ENCODE measurements at places on chromosomes 6 and 20.
A peak's percentile ranks its signal among the peaks of the same experiment; 100 is the strongest.

GRCh38 chr20:59813126-59813947 lies 120.1 kb downstream of the SYCP2 start:
- DNase-seq = no peak

- DNase-seq = no peak
These were observed 41.1 kb downstream of the TFAP2A start for GRCh38 chr6:10373642-10374359.

DNA sequence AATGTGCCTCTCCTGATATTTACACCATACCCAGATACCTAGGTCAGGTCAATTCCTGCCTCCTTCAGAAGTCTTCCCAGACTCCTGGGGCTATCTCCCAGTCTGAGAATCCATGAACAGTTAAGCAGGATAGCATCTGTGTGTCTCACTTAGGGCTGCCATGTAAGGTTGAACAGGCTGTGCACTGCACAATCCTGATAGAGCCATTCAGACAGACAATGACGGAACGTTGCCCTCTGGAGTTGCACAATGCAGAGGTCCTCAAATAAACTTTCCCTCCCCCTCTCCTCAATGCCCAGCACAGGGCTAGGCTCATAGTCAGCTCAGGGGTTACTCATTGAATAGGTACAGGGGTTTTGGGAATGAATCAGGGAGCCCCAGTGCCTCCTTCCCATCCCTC lies 89.7 kb downstream of the CD40 start:
- no peak for DNase-seq

- DNase-seq = no peak
These were observed 153.6 kb downstream of the BMP2 start for GRCh38 chr20:6920991-6921613.

- no peak for DNase-seq
These were observed at the start of gene ADGRG6 for GRCh38 chr6:142301651-142302391. ADGRG6 (plus strand) TSS chr6:142302007; CDS start chr6:142302330, 323 bp downstream.

- no peak for DNase-seq
These were observed 159.1 kb downstream of the PKHD1 start for GRCh38 chr6:51928320-51928719.

DNA sequence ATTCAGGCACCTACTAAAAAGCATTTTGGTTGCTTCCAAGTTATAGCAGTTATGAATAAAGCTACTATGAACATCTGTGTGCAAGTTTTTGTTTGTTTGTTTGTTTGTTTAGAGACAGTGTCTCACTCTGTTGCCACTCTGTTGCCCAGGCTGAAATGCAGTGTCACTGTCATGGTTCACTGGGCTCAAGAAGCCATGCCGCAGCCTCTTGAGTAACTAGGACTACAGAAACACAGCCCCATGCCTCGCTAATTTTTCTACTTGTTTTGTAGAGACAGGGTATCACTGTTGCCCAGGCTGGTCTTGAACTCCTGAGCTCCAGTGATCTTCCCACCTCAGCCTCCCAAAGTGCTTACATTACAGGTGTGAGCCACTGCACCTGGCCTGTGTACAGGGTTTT lies 795.9 kb downstream of the EPHA7 start:
- no peak for DNase-seq

DNA sequence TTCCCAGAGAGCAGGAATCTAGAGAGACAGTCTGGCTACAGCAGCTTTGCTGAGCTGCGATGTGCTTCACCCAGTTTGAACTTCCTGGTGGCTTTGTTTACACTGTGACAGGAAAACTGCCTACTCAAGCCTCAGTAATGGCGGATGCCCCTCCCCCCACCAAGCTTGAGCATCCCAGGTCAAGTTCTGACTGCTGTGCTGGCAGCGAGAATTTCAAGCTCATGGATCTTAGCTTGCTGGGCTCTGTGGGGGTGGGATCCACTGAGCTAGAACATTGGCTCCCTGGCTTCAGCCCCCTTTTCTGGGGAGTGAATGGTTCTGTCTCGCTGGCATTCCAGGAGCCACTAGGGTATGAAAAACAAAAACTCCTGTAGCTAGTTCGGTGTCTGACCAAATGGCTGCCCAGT lies 91.0 kb upstream of the ESR1 start:
- no peak for DNase-seq

DNA sequence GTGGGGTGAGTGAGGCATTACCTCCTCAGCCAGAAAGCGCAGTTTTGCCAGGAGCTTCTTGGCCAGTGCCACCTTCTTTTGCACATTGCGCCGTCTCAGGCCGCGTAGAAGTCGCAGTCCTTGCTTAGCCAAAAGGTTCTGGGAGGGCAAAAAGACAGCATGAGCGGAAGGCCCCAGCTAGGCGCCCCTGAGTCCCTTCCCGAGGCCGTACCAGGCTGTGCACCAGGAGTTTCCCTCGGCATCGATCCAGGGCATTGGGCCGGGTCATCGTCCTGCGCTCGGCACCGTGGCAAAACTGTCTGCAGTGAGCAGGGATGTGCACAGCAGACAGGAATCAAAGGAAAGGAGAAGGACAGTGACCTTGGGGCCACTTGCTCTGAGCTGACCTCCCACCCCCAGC lies 20.2 kb upstream of the SPAG4 start:
- no peak for DNase-seq

DNA sequence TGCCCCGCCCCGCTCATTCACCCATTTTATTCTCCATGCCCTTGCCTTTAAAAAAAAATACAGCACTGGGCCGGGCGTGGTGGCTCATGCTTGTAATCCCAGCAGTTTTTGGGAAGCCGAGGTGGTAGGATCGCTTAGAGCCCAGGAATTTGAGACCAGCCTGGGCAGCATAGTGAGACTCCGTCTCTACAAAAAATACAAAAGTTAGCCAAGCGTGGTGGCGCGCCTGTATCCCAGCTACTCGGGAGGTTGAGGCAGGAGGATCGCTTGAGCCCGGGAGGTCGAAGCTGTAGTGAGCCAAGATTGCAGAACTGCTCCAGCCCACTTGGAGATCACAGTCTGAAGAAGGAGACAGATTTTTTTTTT lies 407 bp upstream of the KIF6 start:
- no peak for DNase-seq

GRCh38 chr6:30156262-30156599 lies 4.8 kb downstream of the TRIM10 start:
- DNase-seq = no peak

DNA sequence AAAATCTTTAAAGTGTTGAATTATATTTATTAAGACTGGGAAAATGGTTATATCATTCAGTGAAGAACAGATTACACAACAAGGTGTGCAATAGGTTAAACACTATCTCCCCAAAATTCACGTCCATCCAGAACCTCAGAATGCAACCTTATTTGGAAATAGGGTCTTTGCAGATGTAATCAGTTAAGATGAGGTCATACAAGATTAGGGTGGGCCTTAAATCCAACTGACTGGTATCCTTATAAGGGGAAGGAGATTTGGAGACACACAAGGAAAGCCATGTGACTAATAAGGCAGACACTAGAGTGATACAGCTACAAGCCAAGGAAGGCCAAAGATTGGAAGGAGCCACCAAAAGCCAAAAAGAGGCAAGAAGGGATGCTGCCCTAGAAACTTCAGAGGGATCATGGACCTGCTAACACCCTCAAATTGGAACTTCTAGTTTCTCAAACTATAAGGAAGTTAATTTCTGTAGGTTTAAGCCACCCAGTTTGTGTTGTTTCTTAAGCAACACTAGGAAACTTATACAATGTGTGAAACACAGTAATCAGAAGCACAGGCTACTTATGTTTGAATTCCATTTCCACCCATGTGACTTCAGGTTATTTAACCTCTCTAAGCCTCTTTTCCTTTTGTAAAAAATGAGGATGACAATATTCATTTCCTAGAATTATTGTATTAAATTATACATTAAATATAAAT lies 16.9 kb downstream of the ILRUN start:
- no peak for DNase-seq

DNA sequence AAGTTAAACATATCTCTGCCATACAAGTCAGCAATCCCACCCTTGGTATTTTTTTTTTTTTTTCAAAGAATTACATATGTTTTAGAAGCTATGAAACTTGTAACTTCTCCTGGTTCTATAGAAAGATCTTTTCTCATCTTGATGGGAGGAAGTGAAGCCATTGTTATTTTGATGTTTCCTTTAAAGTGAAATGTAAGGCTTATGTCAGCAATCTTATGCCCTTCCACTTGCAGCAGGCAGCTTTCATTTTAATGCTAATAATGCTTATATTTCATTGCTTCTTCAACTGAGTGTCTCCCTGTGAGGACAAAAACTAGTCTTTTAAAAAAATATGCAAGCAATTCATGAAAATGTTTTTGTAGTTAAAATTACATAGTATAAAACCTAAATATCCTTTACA lies 1614.7 kb downstream of the KHDRBS2 start:
- DNase-seq = no peak

GRCh38 chr20:24469116-24469893 lies at the start of gene SYNDIG1:
SYNDIG1 (plus strand) TSS chr20:24469629; CDS start chr20:24543098, 73,469 bp downstream.
- DNase-seq = no peak

- no peak for DNase-seq
These were observed 7.4 kb downstream of the PERP start for GRCh38 chr6:138099832-138100231.

DNA sequence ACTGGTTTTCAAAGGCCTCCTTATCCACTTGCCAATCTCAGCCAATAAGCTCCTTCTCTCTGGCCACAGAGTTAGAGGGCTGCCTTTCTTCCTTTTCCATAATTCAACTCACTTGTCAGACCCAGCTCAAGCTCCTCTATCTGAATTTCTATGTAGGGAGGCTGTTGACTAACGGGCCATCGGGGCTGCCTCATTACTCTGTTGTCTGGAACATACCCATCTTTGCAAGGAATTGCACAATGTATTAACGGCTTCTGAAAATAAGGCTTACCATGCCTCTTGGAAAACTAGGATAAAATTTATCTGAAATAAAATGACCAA lies 28.5 kb upstream of the KIF6 start:
- no peak for DNase-seq

- no peak for DNase-seq
These were observed 1.5 kb downstream of the RXRB start for GRCh38 chr6:33198853-33199436.

GRCh38 chr6:2178125-2178524 lies 67.3 kb downstream of the GMDS start:
- DNase-seq = no peak

DNA sequence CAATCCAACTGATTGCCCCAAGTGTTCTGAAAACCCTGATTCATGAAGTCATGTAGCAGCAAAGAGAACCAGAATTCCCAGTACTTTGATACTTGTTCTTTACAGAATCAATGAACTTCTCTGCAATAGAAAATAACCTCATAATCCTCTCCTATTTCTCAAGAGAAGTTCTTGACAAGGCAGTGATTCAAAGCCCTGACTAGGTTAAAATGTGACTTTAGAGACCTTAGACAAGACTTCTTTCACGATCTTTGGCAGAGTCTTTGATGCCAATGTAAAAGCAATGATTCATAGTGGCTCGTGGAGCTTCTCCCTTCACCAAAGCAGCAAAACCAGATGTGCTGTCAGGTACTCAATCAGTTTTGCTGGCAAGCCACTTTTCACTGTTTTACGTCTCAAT lies 95.2 kb downstream of the CDK19 start:
- DNase-seq = no peak

GRCh38 chr20:18466574-18466893 lies 296 bp downstream of the DZANK1 start:
- peak; percentile 64 for DNase-seq

GRCh38 chr20:44217342-44218092 lies 6.9 kb upstream of the OSER1 start:
- DNase-seq = no peak

DNA sequence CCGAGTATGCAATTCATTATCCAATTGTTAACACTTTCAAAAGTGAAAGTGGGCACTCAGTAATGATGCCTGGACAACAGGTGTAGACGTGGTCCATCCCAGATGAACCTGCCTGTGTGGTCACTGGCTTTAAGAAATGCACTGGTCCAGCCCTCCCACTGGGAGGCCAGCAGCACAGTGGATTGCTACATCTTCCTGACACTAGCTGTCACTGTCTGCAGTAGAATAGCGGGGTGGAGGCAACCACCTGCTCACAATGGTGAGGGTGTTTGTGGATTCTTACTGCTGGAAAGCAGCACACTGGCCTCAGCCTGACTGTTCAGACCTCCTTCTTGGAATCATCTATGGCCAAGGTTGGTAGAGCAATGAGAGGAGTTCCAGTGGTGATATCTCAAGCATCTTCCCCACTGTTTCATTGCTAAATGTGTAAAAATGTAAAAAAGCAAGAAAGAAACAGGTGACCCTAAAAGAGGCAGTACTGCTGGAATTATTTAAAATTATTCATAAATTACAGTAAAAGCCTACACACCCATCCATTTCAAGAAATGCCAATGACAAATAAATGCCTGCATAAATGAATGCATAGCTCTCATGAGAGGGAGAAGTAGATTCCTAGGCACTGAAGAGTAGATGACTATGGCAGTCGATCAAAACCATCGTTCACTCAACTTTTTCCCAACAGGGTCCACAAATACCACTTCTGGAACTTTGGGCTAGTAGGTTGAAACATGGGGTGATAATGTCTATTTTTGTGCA lies 228.0 kb upstream of the PLN start:
- DNase-seq = no peak

DNA sequence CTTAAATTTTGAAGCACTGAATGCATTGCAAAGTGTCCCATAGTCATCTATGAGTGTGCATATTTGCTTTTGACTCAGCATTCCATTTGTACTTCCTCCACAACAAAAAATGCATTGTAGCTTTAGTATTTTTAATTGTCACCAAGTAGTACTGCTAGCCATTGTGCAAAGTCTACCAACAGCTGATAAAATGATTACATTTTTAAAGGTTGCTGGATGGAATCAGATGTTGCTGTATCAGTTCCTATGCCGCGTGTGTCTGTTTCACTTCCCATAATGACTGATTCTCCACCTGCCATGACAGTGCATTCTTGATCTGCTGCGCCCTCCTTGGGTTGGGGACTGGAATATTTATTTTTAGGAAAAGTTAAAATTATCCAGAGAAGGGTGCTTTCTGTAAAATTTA lies 41.2 kb downstream of the SLX4IP start:
- DNase-seq = no peak
